H4 (cell line): ENCODE measurements at places on chromosomes 3 and 15. TPM values are rescaled to one million over a fixed set of nuclear protein-coding genes. Genes with fewer than 3 reads are reported as not detected.

Gene IFRD2
- 57.5 and 60.5 TPM in 2 replicates for total RNA-seq

Gene B3GALNT1
- total RNA-seq = 6.7 and 15.8 TPM in 2 replicates

Gene CKMT1A
- total RNA-seq = 0.10 and 1.1 TPM in 2 replicates

Gene NR1I2
- not detected in 2 replicates for total RNA-seq

Gene GOLGA6L7
- total RNA-seq = not detected in 2 replicates

Gene HAUS2
- total RNA-seq = 40.0 and 41.8 TPM in 2 replicates

Gene THSD4
- total RNA-seq = 0.58 and 1.2 TPM in 2 replicates

Gene ARMC8
- 40.0 and 81.3 TPM in 2 replicates for total RNA-seq

Gene PPP1R14D
- total RNA-seq = not detected in 2 replicates

Gene AQP9
- not detected in 2 replicates for total RNA-seq

Gene SRGAP3
- 1.5 and 1.8 TPM in 2 replicates for total RNA-seq

Gene PLSCR4
- total RNA-seq = 15.0 and 19.5 TPM in 2 replicates

Gene SLC6A11
- total RNA-seq = 0.12 TPM in 1 of 2 replicates, not detected in the other

Gene HRG
- not detected in 2 replicates for total RNA-seq

Gene BOC
- 3.7 and 8.0 TPM in 2 replicates for total RNA-seq

Gene DUOX1
- total RNA-seq = not detected in 2 replicates

Gene COX5A
- total RNA-seq = 160 and 163 TPM in 2 replicates
